ENCODE measurements at places on chromosomes 5 and 9. TPM values are rescaled to one million over a fixed set of nuclear protein-coding genes. Genes with fewer than 3 reads are reported as not detected.

DNA sequence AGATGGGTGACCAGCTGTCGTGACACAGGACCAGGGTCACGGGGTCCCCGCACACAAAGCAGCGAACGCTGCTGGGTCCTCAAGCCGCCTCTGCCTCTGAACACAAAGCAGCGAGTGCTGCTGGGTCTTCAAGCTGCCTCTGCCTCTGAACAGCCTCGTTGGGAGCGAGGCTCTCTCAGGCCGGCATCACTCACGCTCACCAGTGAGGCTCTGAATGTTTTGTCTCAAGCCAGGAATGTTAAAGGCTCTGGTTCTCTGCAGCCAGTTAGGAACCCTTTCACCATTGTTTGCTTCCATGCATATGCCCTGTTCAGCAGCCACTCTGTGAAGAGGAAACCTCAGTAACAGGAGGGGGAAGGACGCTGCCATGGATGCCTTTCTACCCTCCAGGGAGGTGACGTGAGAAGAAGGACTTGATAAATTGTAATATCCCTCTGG, 82.7 kb upstream of the TAF11L2 start:
- DNase-seq = no peak

- DNase-seq = no peak
Observed at GRCh38 chr5:148952097-148952867, 110.6 kb downstream of the SH3TC2 start.

GRCh38 chr9:4197548-4197947, 102.3 kb downstream of the GLIS3 start:
- no peak for DNase-seq

- no peak for DNase-seq
Observed at GRCh38 chr5:116436674-116437350, 137.8 kb downstream of the SEMA6A start.

GRCh38 chr5:147669169-147669869, 113.2 kb downstream of the JAKMIP2 start:
- DNase-seq = no peak

DNA sequence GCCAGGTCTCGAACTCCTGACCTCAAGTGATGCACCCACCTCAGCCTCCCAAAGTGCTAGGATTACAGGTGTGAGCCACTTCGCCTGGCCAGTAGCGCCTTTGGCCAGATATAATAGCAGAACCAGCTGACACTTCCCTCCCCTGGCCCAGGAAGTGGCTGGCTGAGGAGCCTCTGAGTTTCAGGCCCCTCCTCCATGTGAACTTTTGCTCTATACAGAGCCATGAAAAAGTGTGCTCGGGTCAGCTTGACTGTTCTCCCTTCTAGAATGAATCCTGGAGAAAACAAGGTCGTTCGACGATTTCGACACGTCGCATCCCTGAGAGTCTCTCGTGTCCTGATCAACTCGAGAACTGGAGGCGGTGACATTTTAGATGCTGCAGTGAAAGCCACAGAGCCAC, 8.6 kb upstream of the ZDHHC12 start:
- no peak for DNase-seq

- DNase-seq = no peak
Observed at GRCh38 chr5:55847837-55848236, 3.3 kb upstream of the IL31RA start.

- peak; percentile 63 for DNase-seq
Observed at GRCh38 chr5:2369178-2369577, 382.3 kb downstream of the IRX2 start.

- peak; percentile 87 for DNase-seq
Observed at GRCh38 chr9:121499427-121500164, at the start of gene GGTA1. Gene GGTA1 (minus strand): TSS chr9:121499844. CDS start chr9:121467922, 31,922 bp downstream.

DNA sequence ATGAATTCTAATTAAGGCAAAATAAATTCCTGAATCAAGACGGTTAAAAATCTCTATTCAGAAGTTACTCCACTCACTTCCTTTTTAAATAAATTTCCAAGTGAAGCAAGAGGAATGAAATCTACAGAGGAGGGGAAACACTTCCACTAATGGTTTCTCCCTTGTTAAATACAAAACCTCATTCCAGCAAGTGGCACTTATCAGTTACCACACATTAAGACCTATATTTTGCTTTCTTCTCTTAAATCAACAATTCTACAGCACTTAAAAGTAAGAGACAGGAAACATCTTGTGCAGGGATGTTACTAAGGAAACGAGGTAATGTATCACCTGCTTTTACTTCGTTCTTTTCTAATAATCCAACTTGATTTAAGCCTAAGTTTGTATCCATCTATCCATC, 172.6 kb downstream of the RAPGEF6 start:
- DNase-seq = no peak

DNA sequence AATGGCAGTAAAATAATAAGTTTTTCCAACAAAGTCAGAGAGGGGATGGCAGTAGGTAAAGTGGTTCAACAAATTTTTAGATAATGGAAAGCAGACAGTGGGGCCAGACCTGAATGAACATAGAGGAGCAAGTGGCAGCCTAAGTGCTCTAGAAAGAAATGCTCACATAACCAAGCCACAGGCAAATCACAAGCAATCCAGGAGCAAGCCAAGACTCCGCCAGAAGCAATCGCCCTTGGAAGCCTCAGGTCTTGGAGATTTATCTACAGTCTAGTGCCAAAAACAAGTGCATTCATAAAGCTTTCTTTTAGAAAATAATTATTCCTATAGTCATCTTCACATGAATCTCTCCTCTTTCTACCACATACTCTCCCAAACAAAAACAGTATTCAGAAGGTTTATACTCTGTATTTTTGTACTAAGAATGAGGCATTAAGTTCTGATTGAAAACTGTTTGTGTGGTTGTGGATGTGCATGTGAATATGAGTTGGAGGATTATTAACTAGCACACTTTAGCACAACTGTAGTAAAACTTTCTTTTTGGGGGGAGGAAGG, 375.5 kb downstream of the CDH9 start:
- no peak for DNase-seq

DNA sequence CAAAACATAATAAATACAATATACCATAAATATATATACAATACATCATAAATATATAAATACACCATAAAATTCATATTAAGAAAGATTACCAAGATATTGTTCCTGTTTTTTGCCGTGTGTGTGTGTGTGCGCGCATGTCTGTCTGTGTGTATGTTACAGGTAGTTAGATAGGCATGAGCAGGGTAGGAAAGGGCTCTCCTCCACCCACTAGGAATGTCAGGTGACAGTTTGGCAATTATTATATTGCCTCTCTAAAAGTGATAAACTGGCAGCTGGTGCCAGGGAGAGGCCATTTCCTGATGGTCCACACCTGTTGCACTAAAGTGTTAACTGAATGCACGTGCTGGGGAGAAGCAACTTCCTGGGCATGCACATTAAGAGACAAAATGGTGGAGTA, 232.8 kb downstream of the ADAMTS6 start:
- DNase-seq = no peak

DNA sequence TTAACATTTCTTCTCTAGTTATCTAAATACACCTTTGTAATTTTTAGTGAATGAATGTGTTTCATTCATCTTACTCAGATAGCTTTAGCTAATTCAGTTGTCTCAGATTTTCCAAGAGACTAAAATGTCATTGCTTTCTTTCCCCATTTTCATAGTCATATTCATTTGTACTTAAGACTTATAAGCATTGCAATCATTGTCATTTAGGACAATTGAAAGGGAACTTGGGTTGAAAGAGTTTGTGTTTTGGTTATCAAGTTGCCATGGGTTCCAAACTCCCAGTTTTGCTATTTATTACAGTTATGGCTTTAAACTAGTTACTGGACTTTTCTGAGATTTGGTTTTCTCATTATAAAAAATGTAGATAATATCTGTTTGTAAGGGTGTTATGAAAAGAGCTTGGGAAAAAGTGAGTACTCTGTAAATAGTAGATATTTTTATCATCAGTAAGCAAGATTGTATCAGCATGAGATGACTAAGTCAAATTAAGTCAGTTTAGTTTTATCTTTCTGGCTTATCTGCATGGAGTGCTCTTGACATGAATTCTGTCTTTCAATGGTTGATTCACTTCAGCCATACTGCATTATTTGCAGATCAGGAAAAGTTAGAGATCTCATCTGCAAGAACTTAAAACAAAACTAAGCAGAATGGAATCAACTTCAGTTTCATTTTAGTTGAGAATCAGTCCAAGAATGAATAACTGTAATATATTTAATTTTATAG, 107.5 kb downstream of the PBX3 start:
- DNase-seq = no peak

DNA sequence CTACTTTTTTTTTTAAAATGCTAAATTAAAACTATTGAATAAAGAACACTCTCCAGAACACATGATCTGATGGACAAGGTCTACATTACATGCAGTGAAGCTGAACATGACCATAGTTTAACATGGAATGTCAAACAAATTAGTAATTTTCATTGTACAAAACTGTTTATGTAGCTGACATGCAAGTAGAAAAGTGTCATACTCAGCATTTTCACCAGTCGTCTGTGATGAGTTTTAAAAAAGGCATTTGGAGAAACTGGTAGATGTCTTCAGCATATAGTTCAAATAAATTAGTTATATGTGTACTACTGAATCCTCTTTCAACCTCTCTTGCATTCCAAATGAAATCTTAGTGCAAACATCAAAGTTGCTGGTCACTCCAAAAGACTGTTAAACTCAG, 301.9 kb downstream of the FER start:
- DNase-seq = no peak

DNA sequence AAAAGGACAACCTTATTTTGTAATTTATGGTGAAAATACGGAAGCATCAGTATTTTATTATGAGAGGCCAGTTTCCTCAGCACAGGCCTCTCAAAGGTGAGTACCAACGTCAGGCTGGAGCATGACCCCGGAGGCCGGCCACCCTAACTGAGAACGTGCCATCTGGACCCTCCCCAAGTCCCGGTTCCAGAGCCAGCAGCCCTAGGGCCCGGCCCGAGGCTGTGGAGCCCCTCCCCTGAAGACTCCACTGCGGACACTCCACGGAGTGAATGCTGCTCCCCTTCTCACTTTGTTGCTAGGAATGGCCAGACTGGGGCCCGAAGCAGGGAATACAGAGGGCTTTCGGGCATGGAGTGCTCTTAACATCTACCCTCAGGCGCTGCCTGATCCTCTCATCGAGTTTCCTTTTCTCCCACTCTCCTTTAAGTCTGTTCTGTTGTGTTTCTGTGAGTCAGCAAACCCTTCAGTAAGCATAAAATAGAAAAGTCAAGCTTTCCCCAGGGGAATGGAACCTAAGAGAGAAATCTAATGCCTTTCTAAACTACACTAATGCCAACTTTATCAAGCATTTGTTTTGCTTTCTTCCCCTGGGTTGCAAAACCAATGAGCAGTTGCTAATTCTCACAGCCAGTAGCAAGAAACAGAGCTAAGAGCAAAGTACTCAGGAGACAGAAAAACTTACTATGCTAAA, 4.5 kb downstream of the BRD9 start:
- no peak for DNase-seq

- no peak for DNase-seq
Observed at GRCh38 chr5:82717738-82718137, 359.5 kb downstream of the TMEM167A start.

DNA sequence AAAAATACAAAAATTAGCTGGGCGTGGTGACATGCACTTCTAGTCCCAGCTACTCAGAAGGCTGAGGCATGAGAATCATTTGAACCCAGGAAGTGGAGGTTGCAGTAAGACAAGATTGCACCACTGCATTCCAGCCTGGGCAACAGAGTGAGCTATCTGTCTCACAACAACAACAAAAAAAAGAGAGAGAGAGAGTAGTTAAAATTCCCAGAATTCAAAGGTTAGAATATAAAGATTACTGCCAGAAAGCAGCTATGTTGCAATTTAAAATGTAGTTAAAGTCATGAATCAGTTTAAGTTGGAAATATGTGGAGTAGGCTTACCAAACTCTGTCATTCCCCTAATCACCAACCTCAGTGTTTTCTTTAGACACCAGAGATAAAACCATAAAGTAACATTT, 58.7 kb upstream of the SUSD1 start:
- DNase-seq = no peak

- DNase-seq = no peak
Observed at GRCh38 chr9:7467186-7467585, 332.4 kb downstream of the DMAC1 start.

GRCh38 chr9:69981686-69982445, 61.8 kb upstream of the MAMDC2 start:
- DNase-seq = no peak

FSTL4 gene
- total RNA-seq = not detected

TMEM171 gene
- total RNA-seq = 38.1 TPM

IFNE gene
- total RNA-seq = not detected

GRXCR2 gene
- total RNA-seq = not detected

ACTBL2 gene
- total RNA-seq = not detected
